ENCODE measurements at places on chromosomes 2 and 18.

DNA sequence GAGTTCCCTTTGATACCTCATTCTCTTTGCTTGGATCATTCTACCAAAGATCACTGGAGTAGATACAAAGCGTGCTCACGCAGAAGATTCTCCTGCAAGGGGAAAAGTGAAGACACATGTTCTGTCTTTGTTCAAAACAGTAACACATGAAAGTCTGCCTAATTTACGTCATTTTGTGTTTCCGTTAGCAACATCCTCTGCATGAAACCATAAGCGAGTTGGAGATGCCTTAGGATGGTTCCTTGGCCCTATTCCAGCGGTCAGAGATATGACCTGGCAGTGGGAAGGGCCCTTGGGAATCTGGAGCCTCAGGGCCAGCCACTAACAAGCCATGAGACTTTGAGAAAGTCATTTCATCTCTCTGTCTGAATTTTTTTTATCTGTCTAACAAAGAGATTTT is 180.9 kb upstream of the TWIST2 start:
- DNase-seq: no peak

- DNase-seq: no peak
These were observed 14.2 kb upstream of the OXER1 start for GRCh38 chr2:42777883-42778805.

- DNase-seq: no peak
These were observed 164.6 kb downstream of the LDLRAD4 start for GRCh38 chr18:13382954-13383827.

- DNase-seq: no peak
These were observed 70.5 kb upstream of the ZNF516 start for GRCh38 chr18:76565238-76566173.

GRCh38 chr18:45004546-45005080 is 323.9 kb downstream of the SETBP1 start:
- no peak for DNase-seq

GRCh38 chr2:150426724-150427123 is 60.7 kb downstream of the RND3 start:
- no peak for DNase-seq

- DNase-seq: no peak
These were observed 25.8 kb downstream of the PKP4 start for GRCh38 chr2:158482594-158482993.

DNA sequence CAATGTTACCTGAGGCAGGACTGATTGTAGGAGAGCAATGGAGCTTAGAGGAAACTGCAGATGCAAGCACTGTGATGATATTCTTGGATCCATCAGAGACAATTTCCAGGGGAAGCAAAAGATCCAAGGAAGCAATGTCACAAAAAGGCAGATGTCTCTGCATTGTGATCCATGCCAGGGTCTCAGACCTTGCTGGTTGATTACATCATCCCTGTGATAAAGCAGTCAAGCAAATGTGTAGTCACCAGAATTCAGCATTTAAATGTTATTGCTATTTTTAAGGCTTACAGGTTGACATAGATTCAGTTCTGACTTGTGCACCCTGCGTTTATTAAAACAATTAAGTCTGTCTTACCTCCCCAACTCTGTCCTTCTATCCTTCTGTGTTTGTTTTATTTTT is 56.8 kb upstream of the CCDC85A start:
- no peak for DNase-seq

- no peak for DNase-seq
These were observed 29.1 kb downstream of the METTL8 start for GRCh38 chr2:171404719-171405118.

DNA sequence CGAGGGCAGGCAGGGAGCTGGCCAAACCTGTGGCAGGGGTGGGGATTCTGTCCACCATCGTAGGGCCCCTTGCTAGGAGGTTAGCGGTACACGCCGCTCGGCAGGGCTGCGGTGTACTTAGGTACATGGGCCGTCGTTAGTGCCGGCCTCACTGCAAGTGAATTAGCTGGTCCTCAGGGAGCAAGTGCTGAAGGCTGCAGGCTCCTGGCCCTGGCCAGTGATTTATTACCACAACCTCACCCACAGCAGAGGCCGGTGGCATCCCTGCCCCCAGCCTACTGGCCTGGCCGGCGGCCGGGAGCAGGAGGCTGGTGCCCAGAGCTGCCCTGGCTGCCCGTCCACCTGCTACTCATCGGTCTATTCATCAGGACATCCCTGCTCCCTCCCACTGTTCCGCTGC is 19.6 kb upstream of the PTMA start:
- no peak for DNase-seq

- no peak for DNase-seq
These were observed 223.1 kb upstream of the SP5 start for GRCh38 chr2:170492010-170492409.

DNA sequence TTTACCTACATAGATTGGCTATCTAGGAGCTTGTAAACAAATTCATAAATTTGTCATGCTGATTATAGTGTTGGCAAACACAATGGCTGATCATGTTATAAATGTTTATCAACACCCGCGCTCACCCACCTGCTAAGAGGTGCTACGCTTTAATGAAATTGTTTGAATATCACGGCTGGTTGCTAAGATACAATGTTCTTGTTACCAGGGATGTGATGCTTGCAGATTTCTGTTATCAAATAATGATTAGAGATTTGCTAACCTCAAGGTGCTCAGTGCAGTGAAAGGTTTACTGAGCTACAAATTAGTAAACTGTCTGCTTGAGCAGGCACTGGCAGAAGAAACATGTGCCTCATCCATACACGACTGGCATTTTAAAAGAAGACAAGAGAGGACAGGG is 160.0 kb upstream of the ZEB2 start:
- no peak for DNase-seq

GRCh38 chr18:32548688-32549087 is 78.0 kb upstream of the GAREM1 start:
- no peak for DNase-seq

DNA sequence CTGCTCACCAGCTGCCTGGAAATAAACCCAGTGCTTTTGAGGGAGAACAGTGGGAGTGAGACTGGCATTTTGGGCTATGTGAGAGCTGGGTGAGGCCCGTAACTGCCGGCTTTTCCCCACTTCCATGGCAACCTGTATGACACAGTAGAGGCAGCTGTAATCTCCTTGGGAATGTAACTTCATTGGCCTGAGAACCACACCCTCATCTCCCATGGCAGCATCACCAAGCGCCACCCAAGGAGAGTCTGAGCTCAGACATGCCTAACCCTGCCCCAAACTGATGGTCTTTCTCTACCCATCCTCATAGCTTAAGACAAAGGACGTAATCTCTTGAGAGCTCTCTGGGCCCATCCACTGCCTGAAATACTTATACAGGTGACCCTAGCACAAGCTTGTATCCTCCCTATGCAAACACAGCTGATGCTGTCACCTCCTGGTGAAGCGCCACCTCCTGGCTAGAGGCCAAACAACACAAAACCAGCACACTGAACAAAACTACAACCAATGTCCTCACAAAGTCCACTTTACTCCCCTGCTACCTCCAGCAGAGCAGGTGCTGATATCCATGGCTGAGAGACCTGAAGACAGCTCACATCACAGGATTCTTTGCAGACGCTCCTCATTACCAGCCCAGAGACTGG is 763.4 kb upstream of the NRXN1 start:
- no peak for DNase-seq

DNA sequence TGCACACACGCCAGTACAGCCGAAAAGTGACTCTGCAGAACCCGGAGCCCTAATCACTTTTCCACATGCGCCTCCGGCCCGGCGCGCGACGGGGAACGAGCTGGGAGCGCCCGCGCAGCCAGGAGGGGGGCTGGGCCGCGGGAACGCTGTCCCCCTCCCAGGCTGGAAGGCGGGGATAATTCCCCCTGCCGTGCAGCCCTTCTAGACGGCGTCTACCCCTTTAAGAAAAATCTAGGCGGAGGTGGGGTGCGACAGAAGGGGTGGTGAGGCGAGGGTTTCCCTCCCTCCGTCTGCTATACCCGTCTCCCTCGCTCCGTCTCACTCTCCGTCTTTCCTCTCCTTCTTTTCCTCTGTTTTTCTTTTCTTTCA is 2.4 kb downstream of the CYP26B1 start:
- DNase-seq: no peak

- DNase-seq: no peak
These were observed 300.6 kb downstream of the AFF3 start for GRCh38 chr2:99841749-99842148.

GRCh38 chr18:32707147-32707546 is 65.7 kb downstream of the KLHL14 start:
- no peak for DNase-seq

- DNase-seq: no peak
These were observed 103.0 kb upstream of the SOX11 start for GRCh38 chr2:5589183-5589582.

DNA sequence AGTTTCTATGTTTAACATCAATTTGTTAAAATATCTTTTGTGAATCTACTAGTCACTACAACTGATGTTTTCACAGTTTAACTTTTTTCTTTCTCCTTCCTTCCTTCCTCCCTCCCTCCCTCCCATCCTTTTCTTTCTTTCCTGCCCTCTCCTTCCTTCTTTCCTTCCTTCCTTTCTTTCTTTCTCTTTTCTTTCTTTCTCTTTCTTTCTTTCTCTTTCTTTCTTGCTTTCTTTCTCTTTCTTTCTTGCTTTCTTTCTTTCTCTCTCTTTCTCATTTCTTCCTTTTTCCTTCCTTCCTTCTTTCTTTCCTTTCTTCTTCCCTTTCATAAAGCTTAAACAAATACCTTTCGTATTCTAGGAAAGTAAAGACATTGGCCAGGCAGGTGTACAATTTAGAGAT is 2083.0 kb upstream of the CELF4 start:
- no peak for DNase-seq

DNA sequence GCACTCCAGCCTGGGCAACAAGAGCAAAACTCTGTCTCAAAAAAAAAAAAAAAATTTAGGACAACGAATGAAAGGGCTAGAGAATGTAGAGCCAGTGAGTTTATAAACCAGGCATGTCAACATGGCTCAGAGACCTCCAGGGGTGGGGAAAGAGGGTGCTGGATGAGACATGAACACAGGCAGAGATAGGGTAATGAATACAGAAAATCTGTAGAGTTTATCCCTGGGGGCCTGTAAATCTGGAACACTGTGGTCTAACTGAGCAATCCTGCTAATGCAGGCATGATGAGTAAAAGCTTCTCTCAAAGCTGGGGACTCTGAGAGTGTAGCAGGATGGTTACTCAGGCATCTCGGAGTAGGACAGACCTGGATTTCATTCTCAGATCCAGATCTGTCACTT is 59.2 kb upstream of the IGFBP2 start:
- no peak for DNase-seq

DNA sequence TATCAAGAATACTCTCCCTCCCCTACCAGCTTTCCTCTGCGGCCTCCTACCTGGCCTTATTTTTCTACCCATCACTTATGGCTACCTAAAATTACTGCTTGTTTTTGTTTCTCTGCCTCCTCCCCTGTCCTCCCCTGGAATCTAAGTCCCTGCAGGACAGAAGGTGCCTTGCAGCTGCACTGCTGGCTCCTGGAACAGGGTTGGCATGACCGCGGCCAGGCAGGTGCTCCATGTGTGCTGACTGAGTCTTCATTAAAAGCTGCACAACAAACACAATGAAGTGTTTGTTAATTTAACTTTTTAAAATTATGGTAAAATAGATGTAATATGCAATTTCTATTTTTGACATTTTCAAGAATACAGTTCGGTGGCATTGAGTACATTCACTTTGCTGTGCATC is 171.9 kb upstream of the FHL2 start:
- DNase-seq: no peak

- no peak for DNase-seq
These were observed 33.8 kb upstream of the TEX51 start for GRCh38 chr2:126864861-126865260.

- DNase-seq: no peak
These were observed 146.6 kb upstream of the SP5 start for GRCh38 chr2:170568511-170568910.

- no peak for DNase-seq
These were observed 25.2 kb upstream of the TLK1 start for GRCh38 chr2:171185941-171186340.

- DNase-seq: no peak
These were observed 12.1 kb downstream of the PLEKHH2 start for GRCh38 chr2:43648994-43649701.

DNA sequence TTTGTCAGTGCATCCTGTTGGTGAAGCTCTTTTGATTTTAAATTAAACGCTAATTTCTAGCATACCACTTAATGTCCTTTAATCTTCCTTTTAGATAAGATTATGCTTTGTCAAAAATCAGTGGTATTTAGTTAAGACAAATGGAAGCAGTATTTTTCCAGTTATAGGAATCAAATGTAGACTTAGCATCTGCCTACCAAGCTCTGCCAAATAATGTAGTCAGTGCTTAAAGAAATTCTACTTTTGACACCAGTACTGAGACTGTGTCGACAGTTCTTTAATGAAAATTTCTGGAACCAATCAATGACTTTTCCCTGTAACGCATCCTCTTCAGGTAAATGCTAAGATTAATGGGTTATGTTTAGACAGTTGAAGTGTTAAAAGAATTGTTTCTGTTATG is 803.3 kb upstream of the FAM98A start:
- no peak for DNase-seq

GRCh38 chr2:37769551-37769950 is 98.1 kb upstream of the CDC42EP3 start:
- no peak for DNase-seq

DNA sequence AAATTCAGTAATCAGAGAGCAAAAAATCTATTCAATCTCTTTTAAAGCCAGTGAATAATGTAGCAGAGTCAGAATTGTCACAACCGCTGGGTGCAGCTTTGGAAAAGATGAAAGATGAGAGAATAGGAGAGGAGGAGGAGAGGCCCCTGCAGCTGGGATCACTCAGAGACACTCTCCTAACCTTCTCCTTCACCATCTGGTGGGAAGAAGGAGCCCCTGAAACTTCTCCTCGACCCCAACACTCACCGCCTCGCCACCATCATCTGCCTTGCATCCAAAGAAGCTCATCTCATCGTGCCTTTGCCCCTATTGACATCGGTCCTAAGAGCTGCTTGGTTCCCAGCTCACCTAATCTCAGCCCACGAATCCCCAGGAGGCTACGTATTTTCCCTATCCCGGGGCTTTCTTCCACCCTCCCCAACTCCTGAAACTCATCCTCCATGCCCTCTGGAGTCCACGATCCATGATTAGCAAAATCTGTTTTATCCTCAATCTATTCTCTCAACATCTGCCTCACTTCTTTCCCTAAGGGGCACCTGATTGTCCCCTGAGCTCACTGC is 58.5 kb downstream of the PKDCC start:
- no peak for DNase-seq

DNA sequence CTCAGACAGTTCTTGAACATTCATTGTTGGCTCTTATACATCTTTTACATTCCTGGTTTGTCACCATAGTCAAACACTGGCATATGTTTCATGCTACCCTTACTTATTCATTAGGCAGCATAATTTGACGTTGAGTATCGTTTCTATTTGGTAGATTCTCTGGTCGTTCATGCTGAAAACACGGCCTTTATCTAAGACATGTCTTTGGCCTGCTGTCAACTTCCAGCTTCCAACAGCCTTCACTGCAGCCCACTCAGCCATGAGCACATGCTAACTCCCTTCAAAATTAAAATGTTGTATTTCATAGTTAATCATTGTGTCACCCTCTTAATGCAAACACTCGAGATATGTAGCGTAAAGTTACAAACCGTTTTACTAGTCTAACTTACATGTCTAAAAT is 493.0 kb upstream of the NRP2 start:
- DNase-seq: no peak

GRCh38 chr2:219886615-219887014 is 259.2 kb downstream of the SLC4A3 start:
- DNase-seq: no peak

- DNase-seq: no peak
These were observed 166.9 kb downstream of the SOCS6 start for GRCh38 chr18:70455731-70456130.

Measured in stimulated activated CD4-positive, alpha-beta T cell treated with anti-CD3 and anti-CD28 coated beads, Interleukin-12 subunit alpha, Interleukin-12 subunit beta, amount 100 ng/mL, for 24 hours (primary cell).